Memory B cell (primary cell): ENCODE measurements at places on chromosomes 6 and 20.

- no peaks in the 10 kb centered on the region for H3K4me1 ChIP-seq
- H3K27me3 ChIP-seq = no peaks in the 10 kb centered on the region
- no peak overlapping the region for H3K4me3 ChIP-seq
- DNase-seq = no peak
- no peaks in the 10 kb centered on the region for H3K36me3 ChIP-seq
These were observed 188.6 kb upstream of the FKBP1C start for GRCh38 chr6:63022631-63023030.

DNA sequence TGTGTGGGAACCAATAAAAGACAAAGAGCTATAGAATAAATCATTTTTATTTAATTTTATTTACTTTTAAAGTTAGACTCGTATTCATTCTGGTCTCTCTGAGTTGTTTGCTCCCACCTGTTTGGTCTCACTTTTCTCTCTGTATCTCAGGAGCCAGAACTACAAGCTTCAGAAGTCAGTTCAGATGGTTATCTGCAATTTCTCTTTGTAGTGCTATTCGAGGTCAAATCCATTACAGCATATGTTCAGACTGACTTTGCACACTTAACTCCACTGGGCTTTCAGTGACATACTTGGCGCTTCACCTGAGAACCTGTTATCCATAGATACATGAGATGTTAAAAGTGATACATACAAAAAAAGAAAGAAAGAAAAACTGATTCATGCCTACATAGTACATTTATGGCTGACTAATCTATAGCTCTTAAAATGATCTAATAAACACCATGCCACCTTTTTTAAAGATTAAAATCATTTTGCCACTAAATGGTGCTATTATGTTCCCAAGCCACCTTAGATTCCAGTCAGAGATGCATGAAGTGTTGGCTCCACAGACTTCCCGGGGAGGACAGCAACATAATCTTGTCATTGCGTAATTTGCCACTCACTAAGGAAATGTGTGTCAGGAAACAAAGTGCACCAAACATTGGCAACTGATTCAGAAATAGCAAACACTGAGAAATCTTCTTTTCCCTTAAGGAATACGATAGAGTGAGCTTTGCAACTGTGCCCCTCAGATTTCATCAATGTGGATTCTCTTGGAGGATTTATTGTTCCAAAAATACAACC, 396.7 kb downstream of the HACE1 start:
- H3K27me3 ChIP-seq = no peaks in the 10 kb centered on the region
- no peak for DNase-seq
- no peak overlapping the region for H3K4me3 ChIP-seq
- no peaks in the 10 kb centered on the region for H3K4me1 ChIP-seq

DNA sequence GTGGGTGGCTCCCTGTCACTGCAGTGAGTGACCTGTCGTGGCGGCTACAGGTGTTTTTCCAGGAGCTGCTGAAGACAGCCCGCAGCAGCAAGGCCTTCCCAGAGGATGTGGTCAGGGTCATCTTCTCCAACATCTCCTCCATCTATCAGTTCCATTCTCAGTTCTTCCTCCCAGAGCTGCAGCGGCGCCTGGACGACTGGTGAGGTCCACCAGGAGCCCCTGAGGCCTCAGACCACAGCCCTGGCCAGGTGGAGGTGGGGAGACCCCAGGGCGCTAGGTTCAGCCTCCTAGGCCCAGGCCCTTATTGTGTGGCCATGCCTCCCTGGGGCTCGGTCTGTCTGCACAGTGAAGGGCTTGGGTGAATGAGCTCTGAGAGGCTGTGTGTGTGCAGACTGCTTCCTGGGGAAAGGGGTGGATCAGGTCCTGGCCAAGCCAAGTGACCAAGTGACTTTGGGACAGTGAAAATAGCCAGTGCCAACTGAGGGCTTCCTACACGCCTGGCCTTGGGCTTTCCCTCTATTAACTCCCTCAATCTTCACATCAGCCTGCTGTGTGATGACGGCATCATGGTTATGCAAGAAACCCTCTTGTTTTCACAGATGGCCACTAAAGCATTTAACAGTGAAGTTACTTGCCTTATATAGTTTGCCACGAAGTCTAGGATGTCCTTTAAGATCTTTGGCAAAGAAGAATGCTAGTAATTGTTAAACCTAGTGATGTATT, 6.4 kb downstream of the FGD2 start:
- no peak overlapping the region for H3K4me3 ChIP-seq
- no peak for DNase-seq
- peaks cover 24% of the 10 kb centered on the region for H3K4me1 ChIP-seq
- no peaks in the 10 kb centered on the region for H3K27me3 ChIP-seq

- no peaks in the 10 kb centered on the region for H3K36me3 ChIP-seq
- DNase-seq = no peak
- H3K4me3 ChIP-seq = no peak overlapping the region
- H3K27me3 ChIP-seq = peaks cover 15% of the 10 kb centered on the region
- no peak overlapping the region for H3K27ac ChIP-seq
These were observed 126.3 kb downstream of the TOX2 start for GRCh38 chr20:44041001-44041400.

DNA sequence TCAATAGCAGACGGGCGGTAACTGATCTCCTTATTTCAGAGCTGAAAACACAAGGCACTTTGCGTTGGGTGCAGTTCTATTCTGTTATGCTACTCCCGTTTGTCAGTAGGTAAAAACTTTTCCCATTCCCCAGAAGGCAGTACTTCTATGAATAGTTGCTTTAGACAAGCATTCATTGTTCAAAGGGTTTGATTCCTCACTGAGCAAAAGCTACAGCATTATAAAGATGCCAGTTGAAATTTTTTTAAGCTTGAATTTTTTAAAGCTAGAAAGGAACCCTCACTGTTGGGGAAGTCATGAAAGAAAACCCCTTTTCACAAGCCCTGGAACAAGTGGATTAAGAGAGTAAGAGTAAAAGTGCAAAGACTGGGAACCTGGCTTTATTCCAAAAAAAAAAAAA, 42.3 kb downstream of the FUT9 start:
- no peak overlapping the region for H3K27ac ChIP-seq
- no peak for DNase-seq

DNA sequence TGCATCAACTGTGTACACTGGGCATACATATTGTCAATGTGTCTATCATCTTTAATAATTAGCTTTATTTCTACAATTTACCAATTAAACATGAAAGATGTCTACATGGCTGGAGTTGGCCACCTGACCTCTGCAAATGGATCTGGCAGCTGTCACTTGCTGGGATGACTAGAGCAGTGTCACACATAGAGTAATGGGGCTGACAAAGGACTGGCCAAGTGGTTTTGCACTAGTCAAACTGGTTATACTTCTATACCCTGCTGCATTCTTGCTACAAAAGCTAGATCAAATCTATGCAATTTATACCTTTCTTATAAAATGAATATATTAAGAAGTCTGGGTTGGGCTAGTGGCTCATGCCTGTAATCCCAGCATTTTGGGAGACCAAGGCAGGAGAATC, 99.3 kb downstream of the SESN1 start:
- H3K36me3 ChIP-seq = peaks cover 26% of the 10 kb centered on the region
- DNase-seq = no peak
- H3K27me3 ChIP-seq = no peaks in the 10 kb centered on the region
- H3K4me3 ChIP-seq = no peak overlapping the region
- no peaks in the 10 kb centered on the region for H3K4me1 ChIP-seq

DNA sequence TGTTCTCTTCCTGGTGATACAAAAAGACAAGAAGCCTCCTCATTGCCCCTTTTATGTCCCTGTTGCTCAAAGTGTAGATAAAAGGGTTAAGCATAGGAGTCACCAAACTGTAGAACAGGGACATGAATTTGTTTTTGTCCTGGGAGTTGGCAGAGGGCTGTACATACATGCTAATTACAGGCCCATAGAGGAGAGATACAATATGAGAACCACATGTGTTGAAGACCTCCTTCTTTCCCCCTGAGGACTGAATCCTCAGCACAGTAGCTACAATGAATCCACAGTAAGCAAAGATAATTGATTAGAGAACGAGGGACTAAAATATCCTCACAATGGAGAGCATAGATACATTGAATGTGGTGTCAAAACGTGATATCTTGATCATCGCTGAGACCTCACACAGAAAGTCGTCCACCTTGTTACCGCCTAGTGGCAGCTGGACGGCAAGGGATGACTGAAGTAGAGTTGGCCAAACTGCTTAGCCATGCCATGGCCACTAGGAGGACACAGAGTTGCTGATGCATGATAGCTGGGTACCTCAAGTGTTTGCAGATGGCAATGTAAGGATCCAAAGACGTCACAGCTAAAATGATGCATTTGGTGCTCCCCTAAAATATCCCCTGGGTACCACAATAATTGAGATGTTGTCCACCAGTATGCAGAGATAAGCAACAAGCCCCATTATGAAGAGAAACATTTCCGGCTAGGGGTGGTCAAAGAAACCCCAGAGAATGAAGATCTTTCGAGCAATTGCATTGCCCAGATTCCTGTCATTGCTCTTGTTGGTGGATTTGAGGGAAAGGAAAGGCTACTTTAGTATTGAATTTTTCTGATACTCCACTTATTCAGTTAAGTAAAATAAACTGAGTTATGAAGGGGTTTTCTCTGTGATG, 15.0 kb downstream of the OR2B3 start:
- H3K36me3 ChIP-seq = no peaks in the 10 kb centered on the region
- no peak for DNase-seq
- no peaks in the 10 kb centered on the region for H3K4me1 ChIP-seq
- H3K27ac ChIP-seq = no peak overlapping the region

DNA sequence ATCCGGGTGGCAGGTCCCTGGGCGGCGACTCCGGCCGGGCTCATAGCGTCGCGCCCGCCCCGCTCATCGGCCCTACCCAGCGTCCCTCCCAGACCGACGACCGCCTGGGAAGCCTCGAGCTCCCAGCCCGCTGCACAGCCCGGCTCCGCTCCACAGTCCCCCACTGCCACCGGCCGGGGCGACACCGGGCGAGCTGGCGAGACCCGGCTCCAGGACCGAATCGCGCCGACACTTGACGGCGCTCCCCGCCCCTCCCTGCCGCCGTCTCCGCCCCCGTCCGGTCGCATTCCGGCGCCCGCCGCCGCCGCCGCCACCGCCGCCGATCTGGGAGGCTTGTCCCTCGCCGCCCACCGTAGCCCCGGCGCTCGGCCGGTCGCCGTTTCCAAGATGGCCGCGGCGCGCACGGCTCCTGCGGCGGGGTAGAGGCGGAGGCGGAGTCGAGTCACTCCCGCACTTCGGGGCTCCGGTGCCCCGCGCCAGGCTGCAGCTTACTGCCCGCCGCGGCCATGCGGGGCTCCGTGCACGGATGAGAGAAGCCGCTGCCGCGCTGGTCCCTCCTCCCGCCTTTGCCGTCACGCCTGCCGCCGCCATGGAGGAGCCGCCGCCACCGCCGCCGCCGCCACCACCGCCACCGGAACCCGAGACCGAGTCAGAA, at the start of gene MAP3K4:
MAP3K4 (plus strand) TSS at position 364 of the 655 bp plus-strand sequence; CDS start at position 527, 163 bp downstream.
- H3K4me3 ChIP-seq = peak within 1 kb of the TSS; percentile 91
- no peaks in the 10 kb centered on the region for H3K36me3 ChIP-seq
- peaks cover 19% of the 10 kb centered on the region for H3K4me1 ChIP-seq
- H3K27ac ChIP-seq = peak within 1 kb of the TSS; percentile 90
- peaks cover 3% of the 10 kb centered on the region for H3K27me3 ChIP-seq
- peak; percentile 74 for DNase-seq
